CD4-positive, alpha-beta T cell treated with Interleukin-6 for 4 hours (primary cell): ENCODE measurements at places on chromosomes 7 and 10.

DNA sequence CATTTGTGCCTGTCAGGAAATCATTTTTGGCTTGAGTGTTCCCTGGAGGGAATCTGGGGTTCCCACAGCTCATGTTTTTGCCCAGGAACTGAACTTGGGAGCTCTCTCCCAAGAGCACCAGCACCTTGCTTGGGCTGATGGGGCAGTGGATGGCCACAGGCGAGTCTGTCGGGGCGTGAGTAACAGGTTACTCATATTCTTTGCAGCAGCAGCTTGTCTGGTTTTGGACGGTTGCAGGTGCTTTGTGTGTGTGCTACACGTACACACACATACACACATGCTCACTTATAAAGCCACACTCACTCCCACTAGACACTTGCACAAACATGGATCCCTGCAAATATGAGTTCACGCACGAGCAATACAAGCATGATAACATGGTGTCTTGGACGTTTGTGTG lies 2.9 kb upstream of the PALD1 start:
- no peak for DNase-seq

DNA sequence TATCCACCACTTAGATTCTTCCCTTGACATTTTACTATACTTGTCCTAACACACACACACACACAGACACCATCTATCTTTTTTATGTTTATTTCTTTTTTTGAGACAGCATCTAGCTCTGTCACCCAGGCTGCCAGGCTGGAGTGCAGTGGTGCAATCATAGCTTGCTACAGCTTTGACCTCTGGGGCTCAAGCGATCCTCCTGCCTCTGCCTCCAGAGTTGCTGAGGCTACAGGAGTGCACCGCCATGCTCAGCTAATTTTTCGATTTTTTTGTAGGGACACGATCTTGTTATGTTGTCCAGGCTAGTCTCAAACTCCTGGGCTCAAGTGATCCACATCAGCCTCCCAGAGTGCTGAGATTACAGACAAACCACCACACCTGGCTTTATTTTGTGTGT lies 16.7 kb downstream of the WIPI2 start:
- no peak for DNase-seq

DNA sequence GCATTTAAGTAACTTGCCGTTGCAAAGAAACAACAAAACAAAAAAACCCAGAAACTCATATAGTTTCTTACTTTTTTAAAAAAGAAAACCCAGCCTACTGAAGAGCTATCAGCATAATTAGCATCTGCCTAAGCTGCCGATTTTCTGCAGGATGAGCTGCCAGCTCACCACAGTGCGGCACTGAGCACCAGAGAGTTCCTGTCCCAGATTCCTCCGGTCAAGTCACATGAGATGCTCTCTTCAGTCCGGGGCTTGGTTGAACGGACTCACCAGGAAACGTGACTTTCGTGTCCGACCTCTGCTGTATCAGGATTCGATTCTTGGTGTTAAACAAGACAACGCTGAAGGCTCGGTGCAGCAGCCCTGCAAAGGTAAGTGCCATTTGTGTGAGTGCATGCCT lies 3.2 kb downstream of the IDI2 start:
- DNase-seq: no peak

DNA sequence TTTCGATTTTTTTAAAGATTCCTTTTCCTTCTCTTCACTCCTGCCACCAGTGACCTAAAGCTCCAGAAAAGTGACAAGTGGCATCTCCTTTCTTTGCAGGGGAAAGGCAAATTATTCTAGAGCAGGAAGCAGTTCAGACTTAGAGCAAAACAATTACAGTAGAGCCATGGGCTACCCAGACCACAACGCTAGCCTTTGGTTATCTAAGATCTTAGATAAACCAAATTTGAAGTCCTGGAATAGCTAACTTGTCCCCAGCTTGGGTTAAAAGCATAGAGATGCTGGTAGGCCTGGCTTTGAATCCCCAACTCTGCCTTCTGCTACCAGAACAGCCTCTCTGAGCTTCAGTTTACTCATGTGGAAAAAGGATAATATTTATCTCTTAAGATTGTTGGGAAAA lies 38.4 kb downstream of the LGI1 start:
- no peak for DNase-seq

- no peak for DNase-seq
These were observed 55.0 kb downstream of the TRIM24 start for GRCh38 chr7:138515001-138515528.

DNA sequence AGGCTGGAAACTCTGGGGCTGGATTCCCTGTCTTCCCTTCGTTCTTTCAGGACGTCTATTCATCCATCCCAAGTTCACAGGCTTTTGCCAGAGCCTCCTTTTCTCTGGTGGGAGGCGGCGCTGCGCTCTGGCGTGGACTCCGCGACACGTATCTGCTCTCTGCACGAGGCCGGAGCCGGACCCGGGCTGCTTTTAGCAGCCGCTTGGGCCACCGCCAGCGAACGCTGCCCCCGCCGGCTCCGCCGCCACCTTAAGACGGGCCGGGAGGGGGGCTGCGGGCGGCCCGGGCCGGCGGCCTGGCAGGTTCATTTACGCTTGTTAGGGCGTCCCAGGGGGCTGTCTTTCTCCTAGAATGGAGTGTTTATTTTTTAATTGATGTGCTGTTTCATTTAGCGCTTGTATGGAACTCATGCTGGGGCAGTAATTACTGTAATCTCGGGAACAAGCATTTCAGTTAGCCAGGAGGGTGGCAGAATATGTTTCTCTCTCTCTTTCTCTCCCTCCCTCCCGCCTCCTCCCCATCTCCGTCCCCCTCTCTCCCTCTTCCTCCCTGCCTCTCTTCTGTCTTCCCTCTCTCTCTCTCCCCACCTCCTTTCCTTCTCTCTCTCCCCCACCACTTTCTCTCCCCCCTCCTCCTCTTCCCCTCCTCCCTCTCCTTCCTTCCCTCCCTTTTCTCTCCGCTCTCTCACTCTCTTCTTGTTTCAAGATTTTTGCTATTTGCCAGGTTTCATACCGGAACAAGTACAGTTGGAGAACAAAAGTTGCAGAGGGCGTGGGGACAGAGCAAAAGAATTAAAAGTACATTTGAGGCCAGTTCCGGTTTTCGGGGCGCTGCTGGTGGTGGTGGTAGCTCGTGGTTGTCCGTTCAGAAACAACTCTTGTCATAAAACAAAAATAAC lies 1.3 kb upstream of the FZD8 start:
- peak; percentile 26 for DNase-seq

- DNase-seq: no peak
These were observed 3.3 kb downstream of the CASD1 start for GRCh38 chr7:94512735-94513564.

- no peak for DNase-seq
These were observed 148.2 kb upstream of the TNS3 start for GRCh38 chr7:47730142-47730541.

DNA sequence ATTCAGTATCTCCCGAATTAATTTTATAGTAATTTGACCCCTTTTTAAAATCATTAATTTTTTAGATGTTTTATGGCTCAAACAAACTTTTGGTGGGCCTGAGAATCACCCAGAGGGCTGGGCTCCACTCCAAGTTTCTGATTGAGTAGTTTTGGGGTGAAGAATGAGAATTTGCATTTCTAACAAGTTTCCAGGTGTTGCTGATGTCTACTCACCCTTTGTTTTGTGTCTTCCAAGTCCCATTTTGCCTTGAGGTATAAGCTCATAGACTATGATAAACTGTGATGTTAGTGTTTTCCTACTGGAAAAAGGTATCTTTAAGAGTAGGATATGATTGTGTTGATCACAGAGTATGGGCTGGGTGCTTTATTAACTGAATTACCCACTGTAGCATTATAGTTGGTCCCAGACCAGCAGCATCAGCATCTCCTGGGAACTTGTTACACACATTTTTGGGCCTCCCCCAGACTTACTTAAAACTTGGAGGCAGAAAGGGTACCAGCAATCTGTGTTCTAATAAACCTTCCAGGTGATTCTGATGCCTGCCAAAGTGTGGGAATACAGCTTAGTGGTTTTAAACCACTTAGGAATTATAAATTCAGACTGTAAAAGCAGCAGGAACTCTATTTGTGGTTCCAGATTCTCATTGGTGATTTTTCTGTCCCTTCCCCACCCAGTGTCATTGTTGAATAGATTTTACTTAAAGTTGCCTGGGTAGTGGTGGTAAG lies 19.1 kb downstream of the ZNRF2 start:
- no peak for DNase-seq

- no peak for DNase-seq
These were observed 88.9 kb downstream of the PRR15 start for GRCh38 chr7:29652556-29652955.

- DNase-seq: no peak
These were observed 483.0 kb downstream of the MAGI2 start for GRCh38 chr7:78970440-78970916.

DNA sequence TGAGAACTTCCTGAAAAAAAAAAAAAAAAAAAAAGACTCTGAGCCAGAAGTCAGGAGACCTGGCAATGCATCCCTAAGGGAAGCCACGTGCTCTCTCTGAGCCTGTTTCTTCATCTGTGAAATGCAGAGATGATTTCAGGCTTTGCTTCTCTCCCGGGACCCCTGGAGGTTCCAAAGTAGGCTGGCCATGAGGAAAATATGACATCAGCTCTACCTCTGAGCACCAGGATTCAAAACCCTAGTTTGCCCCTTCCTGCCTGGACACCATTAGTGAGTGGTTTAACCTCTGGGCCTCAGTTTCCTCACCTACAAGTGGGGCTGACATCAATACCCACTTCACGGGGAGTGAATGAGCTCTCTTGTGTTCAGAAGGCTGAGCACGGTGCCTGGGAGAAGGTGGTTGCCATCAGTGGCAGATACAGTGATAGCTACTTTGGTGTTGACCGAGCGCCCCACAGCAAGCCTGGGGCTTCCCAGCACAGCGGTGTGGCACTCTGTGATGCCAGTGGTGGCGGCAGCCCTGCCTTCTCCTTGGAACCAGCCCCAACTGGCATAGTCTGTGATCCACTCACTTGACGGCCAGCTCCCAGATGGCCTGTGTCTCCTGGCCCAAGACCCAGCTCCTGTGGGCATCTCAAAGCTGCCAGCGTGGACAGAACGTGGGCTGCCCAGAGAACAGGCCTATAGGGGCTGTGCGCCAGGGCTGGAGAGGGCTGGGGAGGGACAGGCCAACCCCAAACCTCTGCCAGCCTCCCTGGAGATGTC lies 153.1 kb upstream of the UNC5B start:
- no peak for DNase-seq

GRCh38 chr10:63454631-63455030 lies 11.1 kb downstream of the JMJD1C start:
- no peak for DNase-seq

GRCh38 chr7:157540606-157541294 lies 203.9 kb downstream of the DNAJB6 start:
- no peak for DNase-seq

DNA sequence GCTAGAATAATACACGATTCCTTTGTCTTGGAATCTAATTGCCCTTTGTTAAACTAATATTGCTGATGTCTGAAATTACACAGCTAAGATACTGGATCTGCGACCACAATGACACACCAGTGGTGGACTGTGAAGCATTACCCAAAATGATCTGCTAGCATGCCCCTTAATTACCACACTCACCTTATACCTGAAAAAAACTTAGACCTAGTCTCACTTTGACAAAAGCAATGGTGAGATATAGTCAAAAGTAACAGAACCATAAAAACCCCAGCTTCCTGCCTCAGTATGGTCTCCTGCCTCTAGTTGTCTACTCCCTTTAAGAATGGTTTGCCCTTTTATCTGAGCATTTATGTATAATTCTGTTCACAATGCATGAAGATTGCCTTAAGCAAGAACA lies 20.8 kb upstream of the ERVW-1 start:
- no peak for DNase-seq

GRCh38 chr7:157273208-157274093 lies 63.4 kb upstream of the DNAJB6 start:
- DNase-seq: peak; percentile 68

- no peak for DNase-seq
These were observed 80.0 kb downstream of the NRCAM start for GRCh38 chr7:108376206-108376605.

DNA sequence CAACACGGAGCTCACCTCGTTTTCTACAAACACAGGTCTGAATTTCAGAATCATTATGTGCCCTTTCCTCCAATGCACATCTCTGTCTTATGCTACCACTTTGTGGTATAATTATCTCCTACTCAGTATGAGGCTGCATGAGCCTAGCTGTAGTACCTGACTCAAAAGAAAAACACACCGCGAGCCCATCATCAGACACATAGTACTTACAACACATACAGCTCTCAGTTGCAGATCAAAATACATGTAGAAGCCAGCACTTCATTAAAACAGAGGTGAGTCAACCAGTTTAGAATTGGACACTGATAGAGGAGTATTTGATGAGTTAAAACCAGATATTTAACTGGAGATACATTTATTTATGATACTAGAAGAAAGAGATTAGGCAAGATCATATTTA lies 1.4 kb upstream of the RTKN2 start:
- DNase-seq: no peak

- no peak for DNase-seq
These were observed 137.3 kb downstream of the CELF2 start for GRCh38 chr10:11154849-11155498.

DNA sequence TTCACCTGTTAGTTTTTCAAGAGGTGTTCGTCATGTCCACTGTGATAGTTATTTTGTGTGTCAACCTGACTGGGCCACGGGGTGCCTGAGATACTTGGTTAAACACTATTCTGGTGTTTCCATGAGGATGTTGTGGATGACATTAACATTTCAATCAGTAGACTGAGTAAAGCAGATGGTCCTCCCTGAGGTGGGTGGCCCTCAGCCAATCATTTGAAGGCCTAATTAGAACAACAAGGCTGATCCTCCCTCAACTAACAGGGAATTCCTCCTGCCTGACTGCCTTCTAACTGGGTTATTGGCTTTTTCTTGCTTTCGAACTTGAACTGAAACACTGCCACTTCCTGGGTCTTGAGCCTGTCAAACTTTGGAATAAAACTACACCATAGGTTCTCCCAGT lies 75.8 kb downstream of the ENO4 start:
- DNase-seq: no peak

GRCh38 chr10:51386248-51386885 lies 312.1 kb downstream of the PRKG1 start:
- no peak for DNase-seq

DNA sequence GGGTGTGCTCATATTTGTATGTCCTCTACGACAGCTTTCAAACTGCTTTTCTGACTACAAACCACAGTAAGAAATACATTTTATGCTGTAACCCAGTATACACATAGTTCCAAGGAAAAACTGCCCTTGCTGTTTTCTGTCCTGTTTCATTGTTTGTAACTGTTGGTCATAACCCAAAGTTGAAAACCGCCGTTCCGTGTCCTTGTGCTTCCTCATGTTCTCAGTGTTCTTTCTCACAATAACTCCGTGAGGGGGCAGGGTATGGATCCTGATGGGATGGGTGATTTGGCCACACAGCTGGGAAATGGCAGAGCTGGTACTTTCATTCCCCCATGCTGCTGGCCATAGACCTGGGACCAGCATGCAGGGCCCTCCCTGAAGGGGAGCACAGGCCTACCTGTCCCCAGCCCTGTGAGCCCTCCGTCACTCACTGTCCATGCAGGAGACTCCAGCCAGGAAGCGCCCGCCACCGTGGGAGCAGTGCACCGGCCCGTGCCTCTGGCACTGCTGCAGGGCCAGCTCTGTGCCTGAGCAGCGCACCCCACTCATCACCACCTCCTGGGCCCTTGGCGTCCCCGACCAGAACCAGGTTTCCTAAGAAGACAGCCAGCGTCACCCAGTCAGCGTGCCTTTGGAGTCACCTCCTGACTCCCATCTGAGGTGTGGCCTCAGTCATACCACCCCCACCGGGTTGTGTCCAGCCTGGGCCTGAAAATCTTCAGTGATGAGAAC lies 12.7 kb downstream of the LOXL4 start:
- DNase-seq: no peak
